Left lung (tissue), 14 donors: ENCODE measurements at places on chromosomes 5 and 9.

DNA sequence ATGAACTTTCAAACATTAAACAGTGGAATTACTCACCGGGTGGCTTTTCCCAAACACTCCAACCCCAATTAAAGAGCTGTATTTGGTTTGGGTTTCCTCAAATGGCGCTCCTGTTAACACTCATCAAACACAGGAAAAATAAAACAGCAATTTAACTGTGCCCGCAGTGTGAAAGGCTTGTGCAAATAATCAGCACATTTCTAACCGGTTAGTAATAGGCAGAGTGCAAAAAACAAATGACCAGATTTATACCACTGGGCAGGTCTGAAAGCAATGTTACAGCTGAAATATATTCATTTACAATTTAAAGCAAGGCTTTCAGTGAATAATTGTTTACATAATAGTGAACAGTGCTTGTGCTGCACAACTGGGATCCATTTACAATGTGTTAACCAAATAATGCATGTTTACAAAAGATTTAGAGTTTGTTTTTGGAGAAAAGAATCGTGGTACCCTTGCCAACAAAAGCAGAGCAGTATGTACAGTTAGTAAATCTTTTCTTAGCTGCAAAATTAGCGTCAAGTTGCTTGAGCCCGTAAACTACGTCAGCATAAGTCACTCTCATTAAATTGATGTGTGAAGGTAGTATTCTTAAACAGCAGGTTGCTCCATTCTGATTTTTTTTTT, 662.9 kb upstream of the ZNF608 start:
- no peak for DNase-seq

DNA sequence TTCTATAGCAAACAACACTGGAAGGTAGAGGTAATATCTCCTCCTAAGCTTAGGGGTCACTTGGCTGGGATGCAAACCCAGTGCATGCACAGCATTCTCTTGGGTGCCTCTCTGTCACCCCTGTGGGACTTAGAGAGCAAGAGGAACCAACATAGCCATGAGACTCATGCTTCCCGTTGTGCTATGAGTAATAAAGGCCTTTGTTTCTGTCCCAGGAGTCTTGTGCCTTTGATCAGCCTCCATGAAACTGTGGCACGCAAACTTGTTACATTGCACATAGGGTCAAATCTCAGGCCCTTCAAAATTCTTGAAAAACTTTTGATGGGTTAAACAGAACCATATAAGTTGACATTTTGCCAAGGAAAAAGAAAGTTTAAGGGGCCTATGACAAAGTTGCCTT, 272.8 kb downstream of the TAF11L14 start:
- no peak for DNase-seq

- DNase-seq, result no peak
Measured at GRCh38 chr9:134632329-134632728, 9.3 kb upstream of the COL5A1 start.

DNA sequence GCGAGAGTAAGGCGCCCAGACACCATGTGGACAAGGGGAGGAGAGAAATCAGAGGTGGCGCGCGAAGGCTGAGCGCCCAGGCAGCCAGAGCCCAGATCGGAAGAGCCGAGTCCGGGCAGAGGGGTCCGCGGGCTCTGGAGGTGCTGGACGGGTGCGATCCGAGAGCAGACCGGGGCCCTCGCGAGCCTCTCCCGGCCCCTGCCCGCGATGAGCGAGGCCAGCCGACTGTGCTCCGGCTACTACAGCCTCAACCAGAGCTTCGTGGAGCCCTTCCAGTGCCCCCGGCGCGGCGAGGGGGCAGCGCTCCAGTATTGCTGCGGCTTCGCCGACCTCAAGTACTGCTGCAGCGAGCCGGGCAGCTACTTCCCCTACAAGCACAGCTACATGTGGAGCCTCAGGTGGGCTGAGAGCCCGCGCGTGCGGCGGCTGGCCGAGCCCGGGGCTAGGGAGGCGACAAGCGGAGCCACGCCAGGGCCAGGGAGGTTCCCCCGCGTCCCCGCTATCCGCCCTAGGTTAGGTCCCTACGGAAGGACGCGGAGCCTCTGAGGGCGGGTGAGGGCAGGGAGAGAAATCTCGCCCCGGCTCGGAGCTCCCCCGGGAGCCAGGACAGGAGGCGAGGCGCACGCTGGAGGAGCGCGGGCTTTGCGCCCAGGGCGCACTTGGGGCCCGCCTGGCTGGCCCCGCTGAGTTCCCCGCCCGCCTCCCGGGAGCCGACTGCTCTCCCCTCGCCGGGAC, at the start of gene SHISAL2B:
TSS of gene SHISAL2B (plus strand) at position 87 of the 735 bp plus-strand sequence. CDS start at position 208, 121 bp downstream.
- no peak for DNase-seq

DNA sequence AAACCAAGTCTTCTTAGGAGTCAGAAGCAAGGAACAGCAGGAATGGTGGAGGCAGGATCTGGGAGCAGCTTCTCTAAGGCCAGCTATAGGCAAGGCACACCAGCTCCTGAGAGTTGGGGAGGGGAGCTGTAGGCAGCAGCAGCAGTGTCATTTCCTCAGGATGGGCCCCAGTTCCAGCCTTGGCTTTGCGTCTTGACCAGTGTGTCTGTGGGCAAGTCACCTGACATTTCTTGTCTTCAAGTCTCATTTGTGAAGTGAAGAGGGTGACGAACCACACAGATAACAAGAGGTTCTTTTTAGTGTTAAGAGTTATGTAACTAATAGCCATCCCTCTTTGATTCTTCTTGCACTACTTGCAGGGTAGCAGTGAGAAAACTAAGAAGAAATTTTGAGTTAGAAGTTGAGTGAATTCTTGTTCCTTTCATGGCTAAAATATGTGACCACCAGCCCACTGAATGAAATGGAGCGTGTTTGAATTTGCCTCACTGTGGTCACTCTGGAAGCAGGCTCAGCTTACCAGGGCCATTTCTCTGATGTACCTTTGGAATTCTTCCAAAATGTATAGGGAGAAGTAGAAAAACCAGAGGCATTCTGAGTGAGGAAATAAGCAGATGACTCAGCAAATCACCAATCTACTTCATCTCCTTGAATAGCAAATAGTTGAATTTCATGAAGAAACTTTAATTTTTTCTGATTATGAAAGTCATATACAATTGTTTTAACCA, 42.4 kb downstream of the RHOBTB3 start:
- no peak for DNase-seq

- DNase-seq, result no peak
Measured at GRCh38 chr5:172758077-172758833, 12.7 kb downstream of the DUSP1 start.

GRCh38 chr5:54775645-54776044, 209.7 kb downstream of the ESM1 start:
- no peak for DNase-seq

DNA sequence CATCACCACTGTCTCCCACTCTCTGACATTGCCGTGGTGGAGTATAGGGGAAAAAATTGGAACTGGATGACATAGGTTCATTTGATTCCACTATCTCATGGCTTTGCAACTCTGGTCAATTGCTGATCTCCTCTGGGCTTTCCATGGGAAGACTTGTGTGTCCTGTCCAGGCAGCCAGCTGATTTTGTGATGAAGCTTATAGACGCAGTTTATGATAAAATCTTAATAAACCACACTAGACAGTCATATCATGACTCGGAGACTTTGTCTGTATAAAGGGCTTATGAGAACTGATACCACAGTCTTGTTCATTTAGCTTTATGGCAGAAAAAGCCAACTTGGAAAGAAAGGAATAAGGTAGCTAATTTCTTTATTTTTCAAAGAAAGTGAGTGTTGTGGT, 296.5 kb downstream of the MAST4 start:
- DNase-seq, result no peak

GRCh38 chr5:126851501-126852011, 74.6 kb downstream of the LMNB1 start:
- DNase-seq, result no peak

GRCh38 chr9:129436751-129437625, 183.9 kb downstream of the C9orf50 start:
- peak; percentile 84 for DNase-seq

DNA sequence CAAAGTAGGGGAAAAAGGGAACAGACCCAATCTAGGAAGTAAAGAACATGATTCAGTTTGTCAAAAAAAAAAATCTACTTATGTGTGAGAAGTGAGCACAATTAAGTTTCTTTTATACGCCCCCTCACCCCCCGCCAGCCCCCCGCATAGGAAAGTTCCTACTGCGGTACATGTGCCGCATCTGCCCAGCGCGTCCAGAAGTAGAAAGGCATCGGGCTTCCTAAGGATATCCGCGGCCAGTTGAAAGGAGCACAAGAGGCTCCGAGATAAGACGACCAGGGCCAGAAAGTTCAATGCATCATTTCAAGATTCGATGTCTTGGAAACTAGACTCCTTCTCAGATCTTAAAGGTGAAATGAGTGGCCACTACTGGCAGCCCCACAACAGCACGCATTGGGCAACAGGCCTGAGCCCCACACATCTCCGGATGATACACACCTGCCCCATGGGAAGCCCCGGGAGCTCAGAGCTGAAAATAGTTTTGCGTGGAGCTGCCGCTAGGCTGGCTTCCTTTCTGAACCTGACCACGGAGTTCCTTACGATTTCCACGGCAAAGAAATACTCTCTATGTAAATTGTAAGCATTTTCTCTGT, 203.9 kb downstream of the RAB3C start:
- DNase-seq, result no peak

GRCh38 chr5:121987052-121987684, 25.4 kb downstream of the SRFBP1 start:
- no peak for DNase-seq

- no peak for DNase-seq
Measured at GRCh38 chr5:28450997-28451396, 1412.6 kb upstream of the CDH9 start.

DNA sequence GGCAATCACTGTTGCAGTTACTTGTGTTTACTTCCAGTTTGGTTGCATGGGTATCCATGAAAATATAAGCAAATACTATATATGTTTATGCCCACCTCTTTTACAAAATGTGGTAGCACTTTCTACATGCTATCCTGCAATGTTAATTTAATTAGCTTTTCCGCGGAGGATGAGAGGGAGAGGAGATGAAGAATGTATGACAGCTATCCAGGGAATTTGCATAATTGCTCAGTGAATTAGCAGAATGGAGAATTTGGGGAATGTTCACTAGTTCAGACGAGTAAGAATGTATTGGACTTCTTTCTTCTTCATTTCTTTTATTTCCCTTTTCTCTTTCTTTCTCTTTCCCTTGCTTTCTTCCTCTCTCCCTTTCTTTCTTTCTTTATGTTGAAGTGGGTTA, 140.7 kb upstream of the SLC28A3 start:
- no peak for DNase-seq

DNA sequence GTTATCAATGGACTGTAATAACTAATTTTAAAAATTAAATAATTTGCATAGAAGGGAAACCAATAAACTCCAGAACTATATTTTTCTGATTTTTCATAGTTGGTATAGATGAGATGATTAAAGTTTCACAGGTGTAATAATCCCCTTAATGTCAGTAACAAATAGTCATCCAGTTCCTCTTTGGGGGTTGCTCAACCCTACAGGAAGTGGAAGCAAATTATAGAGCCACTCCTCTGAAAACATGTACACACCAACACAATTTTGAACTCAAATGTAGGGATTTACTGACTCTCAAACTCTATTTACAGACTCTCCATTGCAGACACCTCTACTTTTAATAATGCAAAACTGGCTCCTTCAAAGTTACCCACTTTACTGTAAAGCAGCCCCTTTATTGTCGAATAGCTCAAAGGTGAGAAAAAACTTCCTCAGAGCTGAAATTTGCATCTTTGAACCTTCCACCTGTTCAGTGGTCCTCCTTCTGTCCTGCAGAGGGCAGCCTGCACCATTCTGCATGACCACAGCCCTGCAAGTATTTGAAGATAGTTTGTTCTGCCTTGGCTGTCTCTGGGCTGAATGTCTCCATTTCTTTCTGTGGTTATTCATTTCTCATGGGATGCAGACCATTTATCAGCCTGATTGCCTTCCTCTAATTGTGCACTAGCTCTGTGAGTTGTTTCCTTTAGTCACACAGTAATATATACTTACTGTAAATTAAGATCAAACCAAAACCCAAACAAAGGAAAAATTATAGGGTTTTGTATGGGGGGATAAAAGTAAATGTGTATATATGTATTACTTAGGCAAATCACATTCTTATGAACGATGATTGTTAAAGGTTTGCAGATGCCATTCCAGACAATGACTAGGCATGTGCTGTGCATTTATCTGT, 383.2 kb upstream of the SGCD start:
- DNase-seq, result no peak

DNA sequence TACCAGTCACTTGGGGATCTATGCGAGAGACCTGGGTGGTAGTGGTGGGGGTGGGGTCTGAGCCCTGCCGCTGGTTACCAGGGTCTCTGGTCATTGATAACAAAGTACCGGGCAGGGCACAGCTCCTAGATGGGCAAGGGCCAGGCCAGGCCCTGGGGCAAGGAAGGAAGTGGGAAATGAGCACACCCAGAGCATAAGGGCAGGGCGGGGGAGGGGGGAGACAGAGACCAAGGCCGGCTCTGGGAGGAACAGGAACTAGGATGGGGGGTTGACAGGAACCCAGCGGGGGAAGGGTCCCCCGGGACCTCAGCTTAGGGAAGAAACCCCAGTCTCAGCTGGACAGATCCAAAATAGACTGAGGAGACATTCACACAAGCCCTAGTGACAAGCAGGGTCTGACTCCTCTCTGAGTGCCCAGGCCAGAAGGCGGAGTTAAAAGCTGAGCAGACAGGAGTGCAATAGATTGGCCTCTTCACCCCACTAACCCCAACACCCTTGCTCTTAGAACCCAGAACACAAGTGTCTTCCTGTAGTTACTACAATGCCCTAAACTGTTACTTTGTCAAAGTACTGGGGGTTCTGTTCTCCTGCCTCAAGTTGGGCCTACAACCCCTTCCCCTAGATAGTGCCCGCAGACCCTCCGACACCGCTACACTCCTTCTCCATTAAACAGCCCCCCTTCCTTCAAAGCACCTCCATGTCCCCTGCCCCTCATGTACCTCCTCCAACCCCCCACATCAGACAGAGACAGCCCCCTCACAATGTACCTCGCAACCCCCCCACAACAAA, 628 bp downstream of the ATOSB start:
- no peak for DNase-seq

- no peak for DNase-seq
Measured at GRCh38 chr9:431701-432100, 217.0 kb downstream of the DOCK8 start.

DNA sequence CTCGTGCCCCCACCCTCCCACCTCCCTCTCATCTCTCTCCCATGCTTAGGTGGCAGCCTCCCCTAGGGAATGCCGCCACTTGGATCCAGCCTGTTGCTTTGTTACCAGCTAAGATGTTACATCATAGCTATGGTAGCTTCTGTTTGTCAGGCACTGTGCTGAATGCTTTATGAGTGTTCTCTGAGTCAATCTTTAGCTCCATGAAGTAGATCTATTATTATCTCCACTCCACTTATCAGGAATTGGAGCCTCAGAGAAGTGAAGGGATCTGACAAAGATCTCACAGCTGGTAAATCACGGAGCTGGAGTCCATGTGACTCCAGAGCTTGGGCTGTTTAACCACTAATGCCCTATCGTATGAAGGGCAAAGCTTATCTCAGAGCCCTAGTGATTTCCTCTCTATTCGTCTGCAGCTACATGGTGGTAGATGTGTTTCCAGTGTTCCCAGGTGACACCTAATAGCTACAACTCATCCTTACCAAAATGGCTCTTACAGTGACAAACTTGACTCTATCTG, 54.1 kb downstream of the GARNL3 start:
- DNase-seq, result no peak
